Thoracic aorta (tissue), 2 donors: ENCODE measurements at places on chromosomes 5 and 9. TPM values are rescaled to one million over a fixed set of nuclear protein-coding genes. Genes with fewer than 3 reads are reported as not detected.

GRCh38 chr9:76203373-76203772, 190.9 kb downstream of the RFK start:
- no peaks in the 10 kb centered on the region for H3K27me3 ChIP-seq
- H3K36me3 ChIP-seq: no peaks in the 10 kb centered on the region
- H3K27ac ChIP-seq: no peak overlapping the region
- no peak for DNase-seq

GRCh38 chr5:68778484-68778883, 315.3 kb upstream of the SLC30A5 start:
- no peak for DNase-seq
- H3K27ac ChIP-seq: no peak overlapping the region
- H3K27me3 ChIP-seq: no peaks in the 10 kb centered on the region
- H3K4me1 ChIP-seq: peaks cover 9% of the 10 kb centered on the region
- no peak overlapping the region for H3K4me3 ChIP-seq

DNA sequence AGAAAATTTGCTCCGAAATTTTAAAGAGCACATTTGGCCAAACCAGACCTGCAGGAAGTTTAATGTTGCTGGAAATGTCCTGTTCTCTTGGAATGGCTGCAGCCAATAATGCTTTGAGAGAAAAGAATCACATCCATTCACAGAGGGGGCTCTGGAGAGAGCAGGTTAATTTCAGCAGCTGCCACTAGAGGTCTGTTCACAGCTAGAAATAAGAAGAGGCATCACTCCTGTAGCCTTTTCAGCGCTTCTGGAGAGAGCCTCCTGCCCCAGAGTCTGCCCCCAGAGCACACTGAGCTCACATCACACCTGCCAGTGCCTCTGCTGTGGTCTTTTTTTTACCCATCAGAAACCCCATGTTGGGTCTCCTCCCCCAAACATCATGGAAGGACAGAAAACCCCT, 124.8 kb upstream of the RAD23B start:
- DNase-seq: no peak
- no peak overlapping the region for H3K27ac ChIP-seq
- no peaks in the 10 kb centered on the region for H3K4me1 ChIP-seq
- no peak overlapping the region for H3K4me3 ChIP-seq
- H3K27me3 ChIP-seq: no peaks in the 10 kb centered on the region
- no peaks in the 10 kb centered on the region for H3K36me3 ChIP-seq

DNA sequence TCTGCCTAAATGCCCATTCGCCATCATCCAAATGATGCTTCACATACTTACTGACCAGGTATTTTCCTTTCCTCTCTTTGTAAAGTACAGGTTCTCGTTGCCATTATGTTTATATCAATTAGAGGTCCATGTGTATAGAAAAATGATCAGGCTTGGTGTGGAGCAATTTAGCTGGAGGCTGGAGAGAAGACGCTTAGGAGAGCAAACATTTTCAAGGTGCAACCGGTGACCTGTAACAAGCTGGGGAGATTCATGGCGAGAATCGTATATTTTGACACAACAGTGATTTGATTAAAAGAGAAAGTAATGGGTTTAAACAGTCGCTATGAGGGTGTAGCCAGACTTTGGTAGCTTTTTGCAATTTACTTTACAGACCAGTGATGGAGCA, 170.9 kb upstream of the TBCA start:
- H3K27me3 ChIP-seq: no peaks in the 10 kb centered on the region
- H3K36me3 ChIP-seq: no peaks in the 10 kb centered on the region
- H3K27ac ChIP-seq: no peak overlapping the region
- H3K4me3 ChIP-seq: no peak overlapping the region

Gene ANKRD18A
- not detected for total RNA-seq

Gene ORM2
- total RNA-seq: not detected

Gene NADK2
- 31.5 TPM for total RNA-seq

Gene LCN2
- total RNA-seq: not detected

Gene C9
- total RNA-seq: not detected
